ENCODE measurements at places on chromosomes 7 and 10.

DNA sequence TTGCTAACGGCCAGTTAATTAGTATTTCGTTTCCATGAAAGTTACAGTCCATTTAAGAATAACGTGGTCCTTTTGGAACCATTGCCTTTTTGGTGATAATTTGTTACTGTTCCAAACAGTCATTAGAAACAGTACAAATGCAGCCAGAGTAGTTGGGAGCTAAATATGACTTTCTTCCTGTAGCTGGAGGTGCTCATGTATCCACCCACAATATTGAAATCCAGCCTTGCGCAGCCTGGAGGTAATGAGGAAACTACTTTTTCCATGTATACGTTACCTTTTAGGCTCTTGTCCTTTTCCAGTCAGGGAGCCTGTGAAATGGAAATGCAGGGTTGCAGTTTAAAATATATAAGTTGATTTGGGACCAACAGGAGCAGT, 43.6 kb downstream of the LHFPL3 start:
- DNase-seq, result no peak

GRCh38 chr10:82932451-82932850, 1057.5 kb downstream of the NRG3 start:
- DNase-seq, result no peak

GRCh38 chr7:129188892-129189660, 643 bp downstream of the SMO start:
- DNase-seq, result no peak

DNA sequence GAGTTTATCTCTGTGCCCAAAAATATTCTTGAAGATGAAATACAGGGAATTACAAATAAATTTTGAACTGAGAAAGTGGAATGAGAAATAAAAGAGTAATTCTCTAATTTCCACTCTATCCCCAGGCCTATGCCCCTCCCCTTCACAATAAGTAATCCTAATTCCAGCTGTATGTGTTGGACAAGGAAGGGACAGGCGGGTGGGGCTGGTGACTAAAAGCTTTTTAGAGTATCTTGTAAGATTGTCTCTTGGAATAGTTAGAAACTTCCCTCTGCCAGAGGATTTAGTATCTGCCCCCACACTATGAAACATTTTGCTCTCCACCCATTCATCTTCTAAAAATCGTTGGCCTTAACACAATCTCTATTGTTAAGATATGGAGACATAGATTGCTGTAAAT, 199.2 kb downstream of the MBL2 start:
- no peak for DNase-seq

DNA sequence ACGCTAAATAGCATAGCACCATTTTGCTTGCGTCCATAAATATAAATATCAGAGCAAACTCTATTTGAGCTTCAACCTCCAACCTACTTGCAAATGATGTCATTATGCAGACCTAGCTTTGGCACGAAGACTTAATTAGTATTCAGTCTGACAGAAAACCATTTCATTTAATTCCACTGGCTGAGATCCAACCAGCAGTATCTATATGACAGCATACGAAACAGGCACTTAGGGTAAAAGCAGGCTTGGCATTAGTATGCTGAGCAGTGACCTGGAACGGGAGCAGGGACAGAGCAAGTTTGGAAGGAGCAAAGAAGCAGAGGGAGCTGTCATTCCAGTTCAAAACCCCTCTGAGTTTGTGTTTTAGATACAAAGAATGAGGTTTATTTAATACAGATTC, 312.5 kb upstream of the CHRM2 start:
- no peak for DNase-seq

DNA sequence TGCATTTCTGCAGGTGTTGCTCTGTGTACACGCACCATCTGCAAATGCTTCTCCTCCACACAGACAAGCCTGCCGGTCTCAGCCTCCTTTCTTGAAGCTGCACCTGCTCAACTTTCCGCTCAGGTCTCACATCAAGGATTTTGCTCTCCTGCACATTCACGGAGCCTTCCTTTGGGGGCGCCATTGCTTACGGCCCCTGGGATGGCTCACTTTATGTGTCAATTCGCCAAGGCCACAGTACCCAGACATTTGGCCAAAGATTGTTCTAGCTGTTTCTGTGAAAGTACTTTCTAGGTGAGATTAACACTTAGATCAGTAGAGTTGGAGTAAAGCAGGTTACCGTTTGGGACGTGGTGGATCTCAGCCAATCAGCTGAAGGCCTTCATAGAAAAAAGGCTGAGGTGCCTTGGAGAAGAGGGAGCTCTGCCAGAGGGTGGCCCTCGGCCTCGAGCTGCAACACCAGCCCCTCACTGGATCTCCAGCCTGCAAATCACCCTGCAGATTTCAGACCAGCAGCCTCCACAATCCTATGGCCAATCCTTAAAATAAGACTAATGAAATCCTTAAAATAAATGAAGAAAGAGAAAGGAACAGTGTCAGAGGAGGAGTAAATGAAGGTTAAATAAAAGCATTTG, 39.9 kb upstream of the PPP2R2D start:
- DNase-seq, result no peak

GRCh38 chr10:96719850-96720421, 378 bp downstream of the PIK3AP1 start:
- DNase-seq, result peak; percentile 84

DNA sequence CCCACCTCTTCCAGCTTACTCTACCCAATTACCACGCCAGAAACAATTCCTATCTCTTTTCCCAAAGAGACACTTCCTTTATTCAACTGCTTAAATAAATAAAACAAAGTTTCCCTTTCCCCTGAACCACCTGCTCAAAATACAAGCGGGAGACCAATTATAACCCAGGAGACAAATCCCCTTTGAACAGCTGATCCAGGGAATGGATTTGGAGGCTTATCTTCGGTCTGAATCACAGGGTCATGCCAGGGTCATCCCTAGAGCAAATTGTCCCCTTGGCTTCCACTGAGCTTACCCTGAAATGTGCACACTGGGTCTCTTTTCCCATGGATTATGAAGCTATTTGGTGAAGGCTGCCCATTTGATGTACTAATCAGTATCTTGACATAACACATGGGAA, 99.9 kb upstream of the JAZF1 start:
- DNase-seq, result no peak

- no peak for DNase-seq
These were observed 112.8 kb upstream of the INSIG1 start for GRCh38 chr7:155184923-155185322.

DNA sequence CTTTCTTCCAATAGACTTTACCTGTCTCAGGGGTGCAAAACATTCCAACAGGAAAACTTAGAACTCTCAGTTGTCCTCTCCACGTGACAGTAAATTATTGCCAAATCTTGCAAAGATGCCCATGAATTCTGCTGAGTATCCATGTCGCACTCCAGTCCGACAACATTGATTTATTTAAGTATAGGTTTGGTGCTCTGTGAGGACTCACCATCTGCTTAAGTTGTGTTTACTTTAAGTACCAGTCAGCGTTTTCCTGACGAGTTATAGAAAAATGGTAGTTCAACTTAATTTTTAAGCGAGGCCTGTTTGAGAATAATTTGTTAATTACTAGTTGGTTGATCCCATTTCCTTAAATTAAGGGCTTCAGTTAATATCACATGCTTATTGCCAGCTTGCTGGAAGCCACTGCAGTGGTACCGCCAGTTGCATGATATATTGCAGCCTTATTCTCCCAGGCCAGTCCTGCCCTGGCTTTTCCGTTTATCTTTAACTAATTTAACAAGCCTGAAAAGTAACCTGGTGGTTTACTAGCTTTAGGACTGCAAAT, 27.8 kb downstream of the CREB5 start:
- no peak for DNase-seq

- no peak for DNase-seq
These were observed 43.6 kb downstream of the PARP12 start for GRCh38 chr7:140019172-140019571.
